ENCODE measurements at places on chromosomes 12 and 14.

DNA sequence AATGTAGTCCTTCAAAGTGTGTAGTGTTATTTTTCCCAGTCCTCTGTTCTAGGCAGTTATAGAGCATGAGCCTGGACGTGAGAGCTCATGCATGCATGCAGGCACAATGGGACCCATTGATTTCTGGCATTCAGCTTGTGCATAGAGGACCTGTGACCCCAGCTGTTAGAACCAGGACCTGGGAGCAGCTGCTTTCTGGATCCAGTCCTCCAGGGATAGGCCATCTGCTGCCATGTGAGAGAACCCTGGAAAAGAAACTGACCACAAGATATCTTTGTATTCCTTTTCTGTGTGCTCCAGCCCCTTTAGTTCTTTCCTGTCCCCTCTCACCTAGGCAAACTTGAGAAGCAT, 76.9 kb downstream of the SUSD6 start:
- no peak for DNase-seq

DNA sequence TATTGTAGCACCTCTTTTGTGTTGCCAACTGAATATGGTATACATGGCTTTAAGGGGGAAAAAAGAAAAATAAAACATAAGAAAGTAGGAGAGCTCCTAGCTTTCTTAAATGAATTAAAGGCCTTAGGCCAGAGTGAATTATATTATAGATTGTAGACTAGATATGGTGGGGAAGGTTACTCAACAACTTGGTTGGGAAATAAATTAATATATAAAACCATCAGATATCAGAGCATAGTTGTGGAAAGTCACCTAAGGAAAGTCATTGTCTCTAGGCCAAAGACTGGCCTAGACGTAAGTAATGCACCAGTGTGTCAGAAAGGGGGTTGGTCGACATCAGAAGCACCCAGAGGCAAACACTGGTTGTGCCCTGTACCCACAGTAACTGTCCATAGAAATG, 391.8 kb downstream of the RAD51B start:
- no peak for DNase-seq

- DNase-seq = no peak
Measured at GRCh38 chr12:128325646-128326045, 58.7 kb downstream of the TMEM132C start.

DNA sequence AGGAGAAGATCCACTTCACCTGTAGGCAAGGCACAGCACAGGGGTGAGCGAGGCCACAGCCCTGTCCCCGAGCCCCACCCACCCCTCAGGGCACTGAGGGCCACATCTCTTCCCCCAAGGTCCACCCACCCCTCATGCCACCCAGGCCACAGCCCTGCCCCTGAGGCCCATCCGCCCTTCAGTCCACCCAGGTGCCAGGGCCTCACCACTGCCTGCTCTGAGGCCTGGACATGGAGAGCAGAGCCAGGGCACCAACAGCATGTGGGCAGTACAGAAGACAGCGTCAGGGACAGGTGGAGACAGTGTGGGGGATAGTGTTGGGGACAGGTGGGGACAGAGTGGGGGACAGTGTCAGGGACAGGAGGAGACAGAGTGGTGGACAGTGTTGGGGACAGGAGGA, 138.3 kb downstream of the TMEM121 start:
- DNase-seq = no peak

DNA sequence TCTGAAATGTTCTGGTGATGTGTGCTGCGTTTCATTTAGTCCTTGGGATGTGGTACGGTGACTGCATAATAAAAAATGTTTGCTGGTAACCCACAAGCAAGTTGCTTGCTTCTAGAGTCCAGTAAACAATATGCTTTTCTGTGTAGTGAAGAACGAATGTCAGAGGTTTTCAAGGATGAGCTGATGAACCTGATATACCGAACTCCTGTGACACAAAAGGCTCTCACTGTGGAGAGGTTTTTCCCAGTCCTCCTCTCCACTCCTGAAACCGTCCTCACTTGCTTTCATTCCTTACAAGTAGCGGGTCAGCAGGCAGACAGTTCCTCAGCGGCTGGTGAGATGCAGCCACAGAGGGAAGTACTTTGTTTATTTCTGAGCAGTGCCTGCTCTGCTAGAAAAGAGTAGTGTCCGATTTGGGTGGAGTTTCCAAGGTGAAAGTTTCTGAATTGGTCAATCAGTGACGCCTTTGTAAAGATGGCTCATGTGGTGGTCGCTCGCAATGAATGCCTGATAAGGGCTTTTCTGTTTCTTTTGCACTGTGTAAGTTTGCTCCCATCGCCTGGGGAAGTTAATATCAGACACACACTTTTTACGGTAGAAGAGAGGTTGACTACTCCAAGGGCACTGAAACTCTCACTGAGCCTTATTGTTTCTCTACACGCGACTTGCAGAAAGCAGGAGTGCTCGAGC, 3.0 kb downstream of the ETV6 start:
- DNase-seq = no peak

Measured in cortex of kidney (tissue), 1 donor.